Activated T-cell treated with anti-CD3 and anti-CD28 coated beads for 48 hours (primary cell): ENCODE measurements at places on chromosomes 16 and 17.

GRCh38 chr17:10062691-10063385, 135.6 kb downstream of the GAS7 start:
- DNase-seq, result no peak

GRCh38 chr17:56595108-56595418, 1.6 kb downstream of the NOG start:
- DNase-seq, result no peak

DNA sequence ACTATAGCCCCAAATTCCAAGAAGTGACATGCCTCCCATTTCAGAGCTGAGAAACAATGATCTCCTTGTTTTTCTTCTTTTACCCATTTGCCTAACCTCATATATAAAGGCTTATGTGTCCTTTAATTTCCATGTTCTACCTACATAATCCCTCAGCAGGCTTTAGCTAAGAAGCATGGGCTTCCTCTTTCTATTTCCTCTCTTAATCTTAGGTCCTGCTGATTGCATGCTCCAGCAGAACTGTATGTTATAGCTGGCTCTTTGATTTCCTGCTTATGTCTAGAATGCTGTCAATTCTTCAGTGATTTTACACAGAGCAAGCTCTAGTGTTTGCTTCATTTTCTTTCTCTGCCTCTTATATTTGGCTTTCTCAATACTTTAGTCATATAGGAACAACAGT, 151.7 kb upstream of the COX10 start:
- no peak for DNase-seq

DNA sequence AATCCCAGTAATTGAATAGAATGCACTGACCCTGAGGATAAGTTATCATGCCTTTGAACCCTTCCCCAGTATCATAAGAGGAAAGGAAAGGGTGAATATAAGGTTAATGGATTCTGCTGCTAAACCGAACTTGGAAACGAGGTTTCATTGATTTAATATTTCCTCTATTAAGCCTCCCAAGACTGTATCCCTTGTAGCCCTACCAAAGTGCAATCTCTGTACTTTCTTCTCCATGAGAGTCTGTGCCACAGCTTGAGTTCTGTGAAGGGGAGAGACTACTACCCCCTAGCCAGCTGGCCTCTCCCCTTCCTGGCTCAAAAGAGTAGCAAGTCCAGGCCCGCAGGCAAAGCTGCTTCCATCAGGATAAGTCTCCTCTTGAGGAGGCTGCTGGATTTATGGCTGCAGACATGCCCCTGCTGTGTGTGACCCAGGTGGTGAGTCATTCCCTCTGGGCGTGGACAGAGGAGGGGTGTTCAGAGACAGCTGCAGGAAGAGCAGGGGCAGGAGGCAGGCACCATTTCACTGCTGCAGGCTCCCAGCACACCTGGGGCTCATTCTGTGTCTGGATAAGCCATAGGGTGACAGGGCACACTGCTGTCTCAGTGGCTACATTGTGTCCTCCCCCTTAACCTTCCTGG, 58.4 kb downstream of the TOM1L2 start:
- DNase-seq, result no peak

GRCh38 chr16:23827057-23827456, 8.7 kb upstream of the PRKCB start:
- no peak for DNase-seq

GRCh38 chr17:42251115-42251514, 25.1 kb downstream of the STAT5B start:
- no peak for DNase-seq

DNA sequence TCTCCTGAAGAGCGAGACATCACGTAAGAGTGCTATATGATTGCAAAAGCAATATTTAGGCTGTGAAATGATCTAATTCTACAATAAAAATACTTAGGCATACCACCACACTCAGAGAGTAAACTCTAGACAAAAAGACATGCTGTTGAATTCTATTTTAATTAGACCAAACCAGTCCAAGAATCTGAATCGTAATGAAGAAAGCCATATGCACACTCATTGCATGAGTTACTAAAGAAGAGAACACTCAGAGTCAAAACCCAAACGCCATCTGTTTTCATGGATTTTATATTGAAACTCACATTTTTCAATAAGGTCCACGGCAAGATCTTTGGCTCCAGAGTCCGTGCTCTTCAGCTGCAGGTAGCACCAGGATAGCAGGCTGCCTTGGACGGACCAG, 65.2 kb downstream of the ZZEF1 start:
- DNase-seq, result no peak

- DNase-seq, result no peak
These were observed 36.9 kb upstream of the CRISPLD2 start for GRCh38 chr16:84782846-84783245.

DNA sequence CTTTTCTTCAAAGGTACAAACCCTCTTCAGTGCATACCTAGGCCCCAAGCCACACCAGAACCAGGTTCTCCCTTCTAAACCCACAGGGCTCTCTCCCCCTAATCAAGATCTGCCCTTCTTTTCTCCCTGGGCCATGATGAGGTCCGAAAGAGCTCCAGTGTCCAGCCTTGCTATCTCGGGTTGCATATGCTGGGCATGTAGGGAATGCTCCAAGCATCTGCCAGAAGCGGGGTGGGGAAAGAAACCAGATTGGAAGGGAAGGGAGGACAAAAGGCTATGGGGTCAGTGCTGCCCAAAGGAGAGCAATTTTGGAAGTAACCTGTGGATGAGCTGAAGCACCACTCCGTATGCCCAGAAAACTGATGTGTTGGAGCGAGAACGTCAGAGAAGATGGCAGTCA, 2.3 kb downstream of the CTDNEP1 start:
- DNase-seq, result no peak

GRCh38 chr16:30896889-30897733, 697 bp downstream of the CTF1 start:
- peak; percentile 77 for DNase-seq

- no peak for DNase-seq
These were observed 7.6 kb upstream of the AXIN1 start for GRCh38 chr16:359871-360697.

DNA sequence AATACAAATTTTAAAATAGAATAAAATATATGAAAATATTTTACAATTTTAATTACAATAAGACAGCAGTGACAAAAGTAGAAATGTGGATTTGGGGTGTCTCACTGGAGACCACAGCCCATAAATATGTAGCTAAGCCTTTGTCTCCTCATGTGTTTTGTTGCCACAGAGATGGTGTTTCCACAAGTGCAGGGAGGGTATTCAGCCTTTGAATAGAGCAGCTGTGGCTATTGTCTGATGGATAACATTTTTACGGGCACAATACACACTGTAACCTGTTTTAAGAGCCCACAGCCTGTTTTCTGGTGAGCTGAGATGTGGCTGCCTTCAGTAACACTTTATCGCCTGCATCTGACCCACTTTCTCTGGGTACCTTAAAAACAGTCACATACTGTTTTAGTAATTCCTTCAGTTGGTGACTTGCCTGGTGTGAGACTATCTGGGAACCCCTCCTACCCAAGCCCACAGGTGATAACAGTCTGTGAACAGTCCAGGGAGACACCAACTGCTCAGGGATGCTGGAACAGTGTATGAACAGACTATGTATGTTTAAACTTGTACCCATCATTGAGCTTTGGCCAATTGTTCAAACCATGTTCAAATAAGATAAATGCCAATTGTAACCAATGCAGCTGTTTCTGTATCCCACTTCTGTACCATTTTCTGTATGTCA, 7.8 kb upstream of the AHSP start:
- no peak for DNase-seq

GRCh38 chr17:75763613-75764416, 1.2 kb downstream of the GALK1 start:
- DNase-seq, result no peak

DNA sequence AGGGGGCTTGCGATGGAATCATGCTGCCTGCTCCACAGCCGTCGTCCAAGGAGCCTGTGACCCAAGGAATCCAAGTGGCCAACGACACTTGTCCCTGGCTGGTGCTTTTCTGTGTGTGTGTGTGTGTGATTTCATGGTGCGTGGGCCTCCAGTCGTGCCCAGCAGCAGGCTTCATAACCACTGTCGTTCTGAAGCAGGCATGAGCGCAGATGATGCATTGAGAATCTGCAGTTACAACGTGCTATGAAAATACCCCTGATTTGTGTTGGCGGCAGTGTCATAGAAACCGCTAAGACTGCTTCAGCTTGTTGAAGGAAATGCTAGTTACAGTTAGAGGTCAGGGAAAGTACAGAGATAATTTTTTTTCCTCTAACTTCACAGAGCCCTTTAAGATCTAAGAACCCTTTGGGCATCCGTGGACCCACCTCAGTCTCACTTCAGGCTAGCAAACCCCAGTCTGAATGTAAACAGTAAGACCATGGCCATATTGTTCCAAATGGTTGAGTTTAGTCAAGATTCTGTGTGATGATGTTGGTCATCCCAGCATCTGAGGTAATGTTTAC, 15.6 kb downstream of the C16orf90 start:
- no peak for DNase-seq

- no peak for DNase-seq
These were observed 72.9 kb downstream of the IL21R start for GRCh38 chr16:27474921-27475320.

- DNase-seq, result peak; percentile 8
These were observed 25.9 kb downstream of the AP2B1 start for GRCh38 chr17:35612924-35613521.

GRCh38 chr16:9898124-9898523, 284.1 kb downstream of the GRIN2A start:
- DNase-seq, result no peak

DNA sequence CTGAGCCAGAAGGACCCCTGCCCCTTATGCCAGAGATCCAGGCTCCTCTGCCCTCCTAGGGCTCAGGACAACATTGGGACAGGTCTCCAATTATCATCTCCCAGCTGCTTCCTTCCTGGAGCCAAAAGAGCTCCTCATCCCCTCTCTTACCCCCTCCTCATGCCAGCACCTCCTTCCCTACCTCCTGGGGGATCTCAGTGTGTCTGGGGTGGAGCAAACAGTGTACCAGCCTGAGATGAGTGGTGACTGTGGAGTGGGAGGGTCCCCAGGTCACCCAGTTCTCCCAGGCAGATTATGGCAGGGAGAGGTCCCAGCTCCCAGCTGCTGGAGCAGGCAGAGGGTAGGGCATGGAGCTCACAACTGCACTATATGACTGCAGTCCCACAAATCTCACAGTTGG, 23.7 kb downstream of the SRCIN1 start:
- no peak for DNase-seq

DNA sequence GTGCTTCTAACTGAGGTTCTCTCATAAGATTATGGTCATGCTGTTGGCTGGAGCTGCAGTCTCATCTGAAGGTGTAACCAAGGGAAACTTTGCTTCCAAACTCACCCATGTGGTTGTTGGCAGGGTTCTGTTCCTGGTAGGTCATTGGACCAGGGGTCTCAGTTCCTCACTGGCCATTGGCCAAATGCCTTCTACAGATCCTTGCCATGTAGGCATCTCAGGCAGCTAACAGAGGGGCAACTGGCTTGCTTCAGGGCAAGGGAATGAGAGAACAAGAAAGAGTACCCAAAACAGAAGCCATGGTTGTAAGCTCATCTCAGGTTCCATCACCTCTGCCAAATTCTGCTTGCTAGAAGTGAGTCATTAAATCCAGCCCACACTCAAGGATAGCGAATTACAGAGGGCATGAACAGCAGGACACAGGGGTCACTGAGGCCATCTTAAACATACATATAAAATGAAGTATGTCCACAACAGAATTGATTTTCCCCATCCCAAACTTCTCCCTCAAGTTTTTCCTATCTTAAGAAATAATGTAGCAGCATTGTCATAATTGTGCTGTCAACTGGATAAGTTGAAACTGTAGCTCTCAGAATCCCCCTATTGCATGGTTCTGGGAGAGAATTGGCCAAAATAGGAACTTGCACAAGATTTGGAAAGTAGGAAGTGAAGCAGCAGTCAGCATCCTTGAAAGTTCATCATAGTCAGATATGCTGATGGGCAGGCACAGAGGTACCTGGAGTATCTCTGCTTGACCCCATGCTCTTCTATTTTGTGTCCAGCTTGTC, 42.4 kb upstream of the CES5A start:
- DNase-seq, result no peak

DNA sequence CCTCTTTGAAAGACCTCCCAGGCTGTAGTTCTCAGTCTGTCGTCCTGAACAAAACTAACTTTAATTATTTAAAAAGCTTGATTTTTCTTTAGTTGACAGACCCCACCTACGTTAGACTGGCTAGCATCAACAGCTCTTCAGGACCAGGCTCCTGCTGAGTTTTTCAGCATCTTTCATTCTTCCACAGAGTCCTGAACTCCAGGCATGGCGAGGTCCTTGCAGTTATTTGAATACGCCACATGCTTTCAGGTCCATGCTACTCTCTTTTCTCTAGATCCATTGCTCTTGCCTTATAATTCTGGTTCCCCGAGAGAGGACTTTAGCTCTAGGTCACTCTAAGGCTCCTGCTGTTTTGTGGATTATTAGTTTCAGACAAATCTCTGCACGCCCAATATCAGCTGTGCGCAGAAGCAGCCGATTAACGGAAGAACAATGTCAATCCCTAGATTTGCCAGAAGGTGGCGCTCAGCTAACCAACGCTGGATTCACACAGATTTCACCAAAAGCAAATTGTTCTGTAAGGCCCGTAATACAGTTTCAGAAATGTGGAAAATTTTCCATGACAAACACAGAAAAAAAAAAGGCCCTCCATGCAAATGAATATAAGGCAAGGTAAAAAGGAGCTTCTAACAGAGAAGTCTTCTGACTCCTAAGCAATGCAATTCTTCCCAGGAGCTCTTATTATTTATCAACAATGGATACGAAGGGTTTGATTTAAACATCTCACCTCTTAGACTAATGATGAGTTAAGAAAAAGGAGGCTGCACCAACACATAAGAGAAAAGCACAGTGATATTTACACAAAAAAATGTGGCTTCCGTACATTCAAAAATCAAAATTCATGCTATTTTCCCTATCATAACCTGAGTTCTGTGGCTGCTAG, 33.5 kb upstream of the BCO1 start:
- peak; percentile 33 for DNase-seq

GRCh38 chr16:68366062-68366461, 55.2 kb downstream of the PRMT7 start:
- no peak for DNase-seq

DNA sequence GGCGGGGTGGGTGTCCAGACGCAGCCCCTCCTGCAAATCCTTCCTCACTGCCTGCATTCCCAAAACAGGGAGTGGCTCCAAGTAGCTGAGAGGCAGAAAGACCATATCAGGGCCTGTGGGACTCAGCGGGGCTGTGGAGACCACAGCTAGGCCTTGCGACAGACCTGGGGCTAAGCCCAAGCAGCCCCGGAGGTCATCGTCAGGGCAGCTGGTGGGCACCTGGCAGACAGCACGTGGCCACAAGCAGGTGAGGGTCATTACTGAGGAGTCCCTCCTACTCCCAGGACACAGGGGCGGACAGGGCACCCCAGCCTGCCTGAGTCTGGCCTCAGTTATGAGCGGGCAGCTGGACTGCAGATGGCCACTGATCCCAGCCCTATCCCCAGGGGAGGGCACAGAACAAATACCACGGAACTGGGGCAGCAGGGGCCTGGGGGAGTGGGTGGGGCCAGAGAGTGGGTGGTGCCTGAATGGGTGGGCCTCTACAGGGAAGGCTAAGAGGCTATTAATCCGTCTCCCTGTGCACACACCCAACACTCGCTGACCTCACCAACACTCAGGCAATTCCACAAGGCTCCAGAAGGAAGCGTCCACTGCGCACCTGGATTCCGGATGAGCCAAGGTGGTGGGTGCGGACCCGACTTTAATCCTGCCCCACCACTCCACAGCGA, 8.5 kb downstream of the HS3ST6 start:
- DNase-seq, result no peak

GRCh38 chr16:16032271-16032979, 83.0 kb downstream of the ABCC1 start:
- no peak for DNase-seq

GRCh38 chr16:51114382-51114781, 36.7 kb downstream of the SALL1 start:
- no peak for DNase-seq

- peak; percentile 16 for DNase-seq
These were observed at the start of gene LGALS3BP for GRCh38 chr17:78979780-78980623. LGALS3BP (minus strand) TSS chr17:78979923; CDS start chr17:78977191, 2,732 bp downstream.
